NCI-H146 (cell line): ENCODE measurements at places on chromosomes 6 and 20.
A peak's percentile ranks its signal among the peaks of the same experiment; 100 is the strongest.

- peak; percentile 85 for DNase-seq
Observed at GRCh38 chr6:151390851-151391470, 398 bp downstream of the ZBTB2 start.

DNA sequence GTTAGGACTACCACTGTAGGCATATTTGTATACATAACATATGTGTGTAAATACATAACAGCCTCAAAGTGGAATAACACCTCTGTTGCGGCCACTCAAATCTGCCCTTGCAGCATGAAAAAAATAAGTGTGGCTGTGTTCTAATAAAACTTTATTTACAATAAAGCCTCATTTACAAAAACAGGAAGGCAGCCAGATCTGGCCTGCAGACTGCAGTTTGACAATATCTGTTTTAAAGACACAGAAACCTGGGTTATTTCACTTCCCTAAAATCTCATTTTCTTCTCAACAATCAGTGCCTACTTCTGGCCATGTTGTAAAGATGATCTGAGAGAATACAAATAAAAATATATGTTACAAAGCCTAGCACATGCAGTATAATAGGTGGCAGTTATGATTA, 53.9 kb upstream of the SCML4 start:
- no peak for DNase-seq

DNA sequence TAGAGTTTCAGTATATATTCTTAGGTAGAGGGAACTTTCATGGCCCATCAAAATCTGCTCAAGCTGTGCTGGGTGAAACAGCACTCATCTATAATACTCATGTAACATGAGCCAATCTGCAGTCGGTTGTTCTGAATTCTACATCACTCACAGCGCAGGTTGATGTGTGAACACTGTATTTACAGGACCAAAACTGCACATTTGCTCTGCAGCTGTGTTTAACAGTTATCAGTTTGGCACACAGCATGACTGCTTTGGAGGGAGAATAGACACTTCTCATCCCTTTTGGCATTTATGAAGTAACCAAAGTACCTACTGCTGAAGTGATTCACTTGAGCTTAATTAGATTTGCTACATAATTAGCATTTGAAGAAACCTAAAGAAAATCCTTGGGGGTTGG, 225.1 kb downstream of the BCKDHB start:
- DNase-seq: peak; percentile 46

- peak; percentile 14 for DNase-seq
Observed at GRCh38 chr6:15116889-15117288, 129.0 kb upstream of the JARID2 start.

DNA sequence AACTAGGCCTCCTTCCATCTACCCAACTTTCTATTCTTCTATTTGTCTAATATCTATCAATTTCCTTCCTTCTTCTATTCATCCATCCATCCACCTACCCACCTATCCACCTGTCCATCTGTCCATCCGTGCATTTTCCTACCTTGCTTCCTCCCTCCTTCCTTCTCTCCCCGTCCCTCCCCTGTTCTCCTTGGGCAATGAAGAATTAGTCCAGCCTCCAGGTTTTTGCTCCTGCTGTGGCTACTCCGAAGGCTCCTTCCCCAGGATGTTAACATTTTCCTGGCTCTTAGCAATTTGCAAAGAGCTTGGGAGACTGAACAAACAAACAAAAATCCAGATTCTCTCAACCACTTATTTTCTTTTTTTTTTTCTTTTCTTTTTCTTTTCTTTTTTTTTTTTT, 81.6 kb downstream of the KCNB1 start:
- no peak for DNase-seq

DNA sequence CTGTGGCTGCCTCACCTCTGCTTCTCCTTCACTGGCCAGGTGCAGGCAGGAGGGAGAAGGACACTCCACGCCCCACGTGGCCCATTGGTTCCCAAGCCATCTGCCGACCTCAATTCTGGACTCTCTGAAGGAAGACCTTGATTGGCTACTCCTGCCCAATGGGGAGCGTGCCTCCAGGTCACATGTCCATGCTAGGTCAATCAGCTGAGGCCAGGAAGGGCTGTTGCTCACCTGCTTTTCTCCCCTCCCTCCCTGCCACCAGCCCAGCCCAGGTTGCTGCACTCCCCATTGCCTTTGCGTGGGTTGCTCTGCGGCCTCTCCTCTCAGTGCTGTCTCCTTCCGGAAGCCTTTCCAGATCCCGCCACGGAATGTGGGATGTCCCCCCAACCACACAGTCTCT, 21.9 kb upstream of the CDH4 start:
- DNase-seq: no peak

- DNase-seq: peak; percentile 91
Observed at GRCh38 chr20:47265984-47266383, 90.5 kb downstream of the ZMYND8 start.

DNA sequence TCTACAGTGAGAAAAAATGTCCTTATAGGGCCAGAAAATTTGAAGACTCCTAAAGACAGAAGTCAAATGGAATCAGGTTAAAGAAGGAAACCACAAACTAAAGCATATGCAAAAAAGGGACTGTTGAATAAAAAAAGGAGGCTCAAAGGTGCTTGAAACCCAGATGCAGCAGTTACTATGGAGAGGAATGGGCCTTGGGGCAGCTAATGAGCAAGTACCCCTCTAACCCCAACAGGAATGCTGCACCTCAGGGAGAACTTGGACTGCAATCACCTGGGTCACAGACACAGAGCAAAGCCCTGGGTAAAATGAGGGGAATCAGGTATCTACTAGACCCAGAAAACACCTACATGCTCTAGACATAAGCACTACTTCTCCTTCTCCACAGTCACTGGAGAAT, 313.9 kb downstream of the UBE3D start:
- DNase-seq: no peak

DNA sequence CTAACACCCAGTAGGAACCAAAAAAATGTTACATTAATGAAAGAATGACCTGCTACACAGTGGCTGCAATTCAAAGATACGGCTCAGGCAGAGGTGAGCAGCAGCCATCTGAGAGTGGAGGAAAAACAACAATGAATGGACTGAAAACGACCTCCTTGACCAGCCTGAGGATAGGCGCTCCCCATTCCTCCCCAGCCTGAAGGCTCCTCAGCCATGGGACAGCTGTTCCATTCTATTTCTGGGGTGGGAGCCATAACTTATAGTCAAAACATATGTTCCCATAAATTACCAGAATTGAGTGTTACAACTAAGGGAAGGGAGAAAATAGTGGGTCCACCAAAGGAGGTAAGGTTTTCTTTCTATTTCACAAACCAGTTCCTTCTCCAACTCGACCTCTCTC, 27.2 kb downstream of the FYN start:
- DNase-seq: no peak

DNA sequence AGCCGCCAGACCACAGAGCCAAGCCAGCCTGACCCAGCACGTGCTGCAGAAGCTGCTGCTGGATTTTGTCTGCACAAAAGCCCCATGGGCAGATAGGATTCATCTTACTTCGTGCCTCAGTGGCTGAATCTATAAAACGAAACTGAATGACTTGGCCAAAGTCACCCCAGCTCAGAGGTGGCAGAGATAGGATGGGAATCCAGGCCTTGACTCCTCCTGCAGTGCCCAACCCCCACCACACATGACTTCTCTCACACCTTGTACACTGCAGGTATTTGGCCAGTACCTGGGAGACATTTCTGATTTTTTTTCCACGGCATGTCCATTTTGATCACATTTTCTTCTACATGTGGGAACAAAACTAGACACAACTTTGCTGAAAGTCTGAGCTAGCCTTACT, 182.1 kb downstream of the ANKRD60 start:
- DNase-seq: no peak

- no peak for DNase-seq
Observed at GRCh38 chr6:12450467-12450866, 160.3 kb downstream of the EDN1 start.

- DNase-seq: peak; percentile 11
Observed at GRCh38 chr6:6006428-6007365, at the start of gene NRN1. Gene NRN1, minus strand, starts transcription at chr6:6006925. Its CDS starts 176 bp downstream, at chr6:6006749.

DNA sequence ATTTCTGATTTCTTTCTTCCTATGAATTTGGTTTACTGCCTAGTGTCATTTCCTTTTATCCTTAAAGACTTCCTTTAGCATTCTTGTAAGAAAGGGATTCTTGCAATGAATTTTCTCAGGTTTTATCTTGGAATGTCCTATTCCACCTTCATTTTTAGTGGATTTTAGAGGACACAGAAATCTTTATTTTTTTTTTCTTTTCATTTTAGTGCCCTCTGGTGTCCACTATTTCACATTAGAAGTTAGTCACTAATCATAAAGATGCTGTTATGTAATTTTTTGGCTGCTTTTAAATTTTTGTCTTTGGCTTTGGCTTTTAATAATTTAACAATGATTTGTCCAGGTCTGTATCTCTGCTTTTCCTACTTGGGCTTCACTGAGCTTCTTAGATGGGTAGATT, 28.1 kb downstream of the LMBRD1 start:
- no peak for DNase-seq

DNA sequence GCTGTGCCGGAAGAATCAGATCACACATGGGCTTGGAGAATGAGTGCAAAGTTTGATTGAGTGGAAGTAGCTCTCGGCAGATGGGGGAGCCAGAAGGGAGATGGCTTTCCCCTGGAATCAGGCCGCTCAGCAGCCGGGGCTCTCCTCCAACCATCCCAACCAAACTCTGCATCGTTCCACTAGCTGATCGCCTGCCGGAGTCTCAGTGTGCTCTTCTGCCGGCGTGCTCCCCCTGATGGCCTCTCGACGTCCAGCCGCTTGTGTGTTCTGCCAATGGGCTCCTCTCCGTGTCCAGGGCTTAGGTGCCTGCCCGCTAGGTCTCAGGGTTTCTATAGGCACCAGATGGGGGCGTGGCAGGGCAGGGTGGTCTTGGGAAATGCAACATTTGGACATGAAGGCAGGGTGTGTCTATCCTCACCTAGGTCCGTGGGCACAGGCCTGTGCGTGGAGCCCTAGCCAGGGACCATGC, 4.9 kb upstream of the BIRC7 start:
- DNase-seq: peak; percentile 56

- DNase-seq: no peak
Observed at GRCh38 chr6:165939601-165940290, 227.9 kb downstream of the TBXT start.

DNA sequence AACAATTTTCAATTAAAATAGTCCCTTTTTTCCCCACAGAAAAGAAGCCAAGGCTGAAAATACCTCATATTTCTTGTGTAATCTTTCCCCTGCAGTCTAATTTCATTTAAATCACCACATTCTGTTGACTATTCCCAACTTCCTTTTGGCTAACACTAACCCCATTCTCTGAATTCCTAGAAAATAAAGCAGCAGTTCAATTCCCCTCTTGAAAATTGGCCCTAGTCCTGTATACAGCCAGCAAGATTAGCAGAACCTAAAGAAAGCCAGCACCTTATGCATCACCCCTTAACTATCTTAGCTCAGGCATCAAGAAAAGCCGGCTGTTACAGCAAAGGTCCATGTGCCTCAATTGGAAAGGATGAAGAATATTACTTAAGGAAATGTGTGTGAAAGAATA, 69.7 kb downstream of the MDN1 start:
- DNase-seq: no peak

DNA sequence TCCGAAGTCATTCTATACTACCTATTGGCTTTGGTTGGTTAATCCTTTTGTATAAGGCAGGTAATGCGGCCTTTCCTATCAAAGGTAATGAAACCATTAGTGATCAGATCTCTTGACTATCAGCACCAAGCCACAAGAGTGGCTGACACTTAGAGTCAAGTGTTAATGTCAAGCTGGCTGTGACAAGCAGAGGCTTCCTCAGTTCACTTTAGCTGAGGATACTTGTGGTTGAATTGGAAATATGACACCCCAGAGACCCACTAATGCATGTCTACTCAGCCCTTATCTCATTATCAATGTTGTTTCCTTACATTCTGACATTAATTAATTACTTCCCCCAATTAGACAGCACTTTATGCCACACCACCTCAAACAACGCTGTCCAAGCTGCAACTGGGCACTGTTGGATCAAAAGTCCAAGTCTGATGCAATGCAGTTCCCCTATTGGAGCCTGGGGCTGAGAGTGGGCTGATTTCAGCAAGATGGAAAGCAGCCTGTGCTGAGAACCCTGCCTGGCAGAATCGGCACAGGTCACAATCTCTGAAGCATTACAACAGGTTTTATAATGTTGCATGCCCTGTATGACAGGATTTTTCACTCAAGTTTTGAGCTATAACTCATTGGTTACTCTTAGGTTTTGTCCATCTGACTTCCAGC, 273.5 kb downstream of the COL12A1 start:
- DNase-seq: no peak

DNA sequence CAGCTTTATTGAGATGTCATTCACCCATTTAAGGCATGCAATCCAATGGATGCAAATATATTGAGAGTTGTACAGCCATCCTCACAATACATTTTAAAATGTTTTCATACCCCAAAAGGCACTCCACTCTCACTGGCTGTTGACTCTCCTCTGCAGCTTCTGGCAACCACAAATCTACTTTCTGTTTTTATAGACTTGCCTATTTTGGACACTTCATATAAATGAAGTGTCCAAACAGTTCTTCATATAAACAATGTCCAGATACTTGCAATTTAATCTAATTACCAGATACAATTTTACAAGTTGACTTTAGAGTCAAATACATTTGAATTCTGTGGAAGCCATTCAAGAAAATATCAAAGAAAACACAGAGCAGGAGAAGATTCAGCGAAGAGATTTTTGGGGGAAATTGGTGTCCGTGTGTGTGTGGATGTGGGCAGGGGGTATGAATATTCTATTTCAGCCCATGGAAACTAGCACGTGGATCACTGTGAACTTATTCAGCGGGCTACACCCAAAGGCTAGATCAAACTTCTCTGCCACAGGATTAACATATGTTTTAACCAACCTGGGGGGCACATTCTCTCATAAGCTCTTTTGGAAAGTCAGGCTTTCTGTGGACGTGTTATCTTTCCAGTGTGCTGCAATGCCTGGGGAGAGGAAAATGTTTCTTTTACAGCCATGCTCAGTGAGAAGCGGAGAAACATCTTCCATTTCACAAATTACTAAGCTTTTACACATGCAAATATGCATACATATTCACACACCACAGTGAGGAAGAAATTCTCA, 73.9 kb downstream of the PLG start:
- no peak for DNase-seq
